ENCODE measurements at places on chromosomes 4 and X.

DNA sequence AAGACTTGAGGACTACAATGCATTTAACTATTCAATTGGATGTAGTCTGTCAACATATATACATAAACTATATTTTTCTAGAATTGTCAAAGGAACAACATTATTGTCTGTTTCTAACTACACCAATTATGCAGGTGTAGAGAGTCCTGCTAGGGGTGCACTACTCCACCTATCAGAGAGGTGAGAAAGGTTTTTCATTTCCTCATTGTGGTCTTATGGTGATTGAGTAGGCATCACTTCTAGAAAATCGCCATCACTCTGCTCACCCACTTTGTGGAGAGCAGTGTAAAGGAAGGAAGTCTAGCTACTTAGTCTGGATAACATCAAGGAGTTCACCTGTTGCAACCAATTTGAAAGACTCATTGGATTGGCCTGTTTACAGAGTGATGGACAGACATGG, 4.4 kb upstream of the ADH1C start:
- DNase-seq = no peak

GRCh38 chr4:156749426-156750403, 221.9 kb downstream of the PDGFC start:
- no peak for DNase-seq

- no peak for DNase-seq
Measured at GRCh38 chr4:153997516-153997915, 208.6 kb upstream of the SFRP2 start.

DNA sequence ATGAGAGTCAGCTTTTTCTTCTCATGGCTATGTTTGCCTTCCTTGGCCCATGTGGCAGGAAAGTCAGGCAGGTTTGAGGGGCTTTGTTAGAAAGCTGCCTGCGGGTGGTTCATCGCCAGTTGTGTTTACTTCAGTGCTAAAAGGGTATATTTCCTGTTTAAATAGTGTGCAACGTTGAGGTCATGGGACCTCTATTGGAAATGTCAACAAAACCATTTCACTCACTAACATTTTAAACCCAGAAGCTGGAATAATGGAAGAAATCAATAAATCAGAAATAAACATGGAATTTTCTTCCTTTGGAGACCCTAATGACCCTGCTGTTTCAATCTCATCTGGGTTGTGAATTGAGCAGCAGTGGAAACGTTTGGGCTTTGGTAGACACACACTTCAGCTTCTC, 185.8 kb downstream of the ANKRD50 start:
- DNase-seq = no peak

GRCh38 chr4:94870146-94870545, 112.4 kb downstream of the BMPR1B start:
- DNase-seq = no peak

- DNase-seq = no peak
Measured at GRCh38 chrX:151725338-151725614, 9.3 kb upstream of the CNGA2 start.

- no peak for DNase-seq
Measured at GRCh38 chr4:107654694-107655093, 65.3 kb downstream of the PAPSS1 start.

GRCh38 chr4:15870079-15870478, 68.5 kb downstream of the FGFBP1 start:
- no peak for DNase-seq

GRCh38 chr4:189979196-189980047, 38.8 kb downstream of the FRG1 start:
- DNase-seq = no peak

GRCh38 chrX:38804432-38804681, 3.1 kb downstream of the MID1IP1 start:
- DNase-seq = peak; percentile 5

DNA sequence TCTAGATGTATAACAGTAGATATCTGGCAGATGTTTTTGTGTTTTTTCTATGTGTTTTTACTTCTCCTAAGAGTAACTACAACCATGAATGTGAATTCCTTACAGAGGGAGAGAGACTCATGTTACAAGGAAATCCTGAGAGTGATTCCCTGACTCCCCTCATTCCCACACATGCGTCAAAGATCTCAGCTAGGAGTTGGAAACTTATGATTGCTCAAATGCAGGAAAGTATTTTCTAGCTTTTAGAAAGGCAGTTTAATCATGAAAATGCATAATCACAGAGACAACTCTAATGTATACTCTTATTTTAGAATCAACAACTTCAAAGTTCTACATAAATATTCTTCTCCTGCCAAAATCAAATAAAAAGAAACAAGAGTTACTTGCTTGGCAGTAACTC, 121.8 kb downstream of the PDE5A start:
- DNase-seq = no peak

DNA sequence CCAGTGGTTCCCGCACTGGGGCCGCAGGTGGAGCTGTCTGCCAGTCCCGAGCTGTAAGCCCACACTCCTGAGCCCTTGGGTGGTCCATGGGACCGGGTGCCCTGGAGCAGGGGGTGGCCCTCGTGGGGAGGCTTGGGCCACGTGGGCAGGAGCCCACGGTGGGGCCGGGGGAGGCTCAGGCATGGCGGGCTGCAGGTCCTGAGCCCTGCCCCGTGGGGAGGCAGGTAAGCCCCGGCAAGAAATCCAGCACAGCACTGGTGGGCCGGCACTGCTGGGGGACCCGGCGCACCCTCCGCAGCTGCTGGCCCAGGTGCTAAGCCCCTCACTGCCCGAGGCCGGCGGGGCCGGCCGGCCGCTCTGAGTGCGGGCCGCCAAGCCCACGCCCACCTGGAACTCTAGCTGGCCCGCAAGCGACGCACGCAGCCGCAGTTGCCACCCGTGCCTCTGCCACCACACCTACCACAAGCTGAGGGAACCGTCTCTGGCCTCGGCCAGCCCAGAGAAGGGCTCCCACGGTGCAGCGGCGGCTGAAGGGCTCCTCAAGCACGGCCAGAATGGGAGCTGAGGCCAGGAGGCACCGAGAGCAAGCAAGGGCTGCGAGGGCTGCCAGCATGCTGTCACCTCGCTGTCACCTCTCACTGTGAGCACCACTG, 2.0 kb upstream of the METAP1 start:
- no peak for DNase-seq

- DNase-seq = no peak
Measured at GRCh38 chr4:183700407-183700806, 41.3 kb downstream of the TRAPPC11 start.

- no peak for DNase-seq
Measured at GRCh38 chrX:64976673-64977040, 407 bp upstream of the ZC4H2 start.

DNA sequence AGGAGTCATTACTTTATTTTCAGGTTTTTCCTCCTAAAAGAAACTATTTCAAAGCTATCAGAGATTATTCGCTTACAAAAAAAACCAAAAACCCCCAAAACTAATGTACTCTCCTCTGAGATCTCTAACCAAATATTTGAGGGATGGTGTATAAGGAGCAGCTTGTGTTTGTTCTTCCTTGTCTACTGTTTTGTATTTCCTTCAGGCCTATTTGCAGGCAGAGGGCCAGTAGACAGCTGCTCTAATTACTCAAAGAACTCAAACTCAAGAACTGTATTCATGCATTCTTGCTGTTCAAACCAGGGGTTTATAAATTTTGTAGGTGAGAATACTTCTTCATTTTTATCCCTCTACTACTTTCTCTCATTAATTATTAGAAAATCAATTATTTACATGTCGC, 51.3 kb downstream of the SH3RF1 start:
- DNase-seq = no peak

DNA sequence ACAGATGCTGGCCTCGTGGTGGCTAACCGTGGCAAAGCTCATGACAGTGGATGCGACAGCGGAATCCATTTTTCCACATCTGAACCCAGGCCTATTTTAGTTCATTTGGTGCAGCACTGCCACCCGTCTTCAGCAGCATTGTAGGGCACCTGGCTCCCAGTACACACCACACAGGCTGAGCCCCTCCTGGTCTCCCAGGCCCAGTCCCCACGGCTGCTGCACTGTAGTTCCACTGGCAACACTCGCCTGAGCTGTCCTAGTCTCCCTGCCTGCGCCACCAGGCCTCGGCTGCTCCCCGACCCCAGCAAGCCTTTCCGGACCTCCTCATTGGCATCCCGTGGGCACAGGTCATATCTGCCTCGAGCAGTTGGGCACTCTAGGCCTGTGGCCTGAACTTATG, 76.2 kb downstream of the MTMR1 start:
- DNase-seq = no peak

GRCh38 chrX:129845616-129846190, 2.0 kb upstream of the ZDHHC9 start:
- DNase-seq = no peak

All from T-helper 9 cell (primary cell).